ENCODE measurements at places on chromosomes 7 and 10.
A peak's percentile ranks its signal among the peaks of the same experiment; 100 is the strongest.

DNA sequence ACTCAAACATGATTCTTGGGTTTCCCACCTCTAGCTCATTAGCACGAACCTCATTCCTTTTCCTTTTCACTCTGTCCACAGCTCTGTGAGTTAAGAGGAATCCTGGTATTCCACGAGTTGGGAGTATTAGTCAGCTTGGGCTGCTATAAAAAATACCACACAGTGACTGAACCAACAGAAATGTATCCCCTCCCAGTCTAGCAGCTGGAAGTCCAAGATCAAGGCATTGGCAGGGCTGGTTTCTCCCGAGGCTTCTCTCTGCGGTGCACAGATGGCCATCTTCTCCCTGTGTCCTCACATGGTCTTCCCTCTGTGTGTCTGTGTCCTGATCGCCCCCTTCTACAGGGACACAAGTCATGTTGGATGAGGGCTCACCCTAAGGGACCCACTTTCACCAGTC is 261.6 kb downstream of the TNS3 start:
- peak; percentile 55 for DNase-seq

DNA sequence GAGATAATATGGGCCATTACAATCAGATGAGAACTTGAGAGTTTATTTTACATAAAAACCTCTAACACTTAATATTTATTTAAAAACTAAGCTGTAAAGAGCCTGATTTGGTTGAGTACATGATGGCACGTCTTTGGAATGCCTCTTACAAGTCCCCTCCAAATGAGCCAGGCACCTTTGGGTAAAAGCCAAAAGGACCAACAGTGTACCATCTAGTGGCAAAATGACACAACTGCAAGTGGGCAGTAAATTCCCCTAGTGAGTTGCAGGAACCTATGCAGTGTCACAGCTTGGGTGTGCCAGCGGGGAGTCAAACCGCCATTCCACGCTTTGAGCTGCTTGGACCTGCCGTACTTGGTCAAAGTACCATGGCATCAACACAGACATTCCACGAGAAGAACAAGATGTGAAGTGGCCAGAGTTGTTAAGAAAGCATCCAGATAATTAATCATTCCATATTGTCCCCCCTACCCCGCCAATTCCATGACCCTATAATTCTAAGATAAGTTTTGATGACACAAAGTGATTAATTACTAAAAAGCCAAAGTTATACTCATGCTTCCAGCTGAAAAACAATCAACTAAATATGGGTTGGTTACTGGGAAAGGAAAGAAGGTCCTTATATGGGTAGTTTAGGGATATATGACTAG is 115.2 kb downstream of the SORBS1 start:
- DNase-seq, result peak; percentile 78

DNA sequence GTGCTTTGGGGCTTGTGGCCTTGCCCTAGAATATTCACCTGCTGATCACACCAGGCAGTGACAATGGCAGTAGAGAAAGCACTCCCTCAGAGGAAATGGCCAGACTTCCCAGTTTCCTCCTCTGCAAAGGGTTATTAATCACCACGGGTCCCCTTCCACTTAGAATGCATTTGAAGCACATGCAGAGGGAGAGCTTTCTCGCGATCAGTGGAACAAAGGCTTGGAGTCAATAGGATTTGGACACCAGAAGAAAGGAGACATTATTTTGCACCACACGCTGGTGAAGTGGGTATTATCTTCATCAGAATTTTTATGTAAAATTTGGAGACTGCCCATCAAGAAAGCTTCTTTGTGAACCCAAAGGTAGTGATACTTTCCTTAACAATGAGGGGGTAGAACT is 35.4 kb upstream of the INHBA start:
- DNase-seq, result no peak

- DNase-seq, result no peak
Measured at GRCh38 chr7:22885797-22886261, 63.2 kb upstream of the TOMM7 start.

GRCh38 chr10:239109-239508 is 103.9 kb downstream of the ZMYND11 start:
- peak; percentile 15 for DNase-seq

DNA sequence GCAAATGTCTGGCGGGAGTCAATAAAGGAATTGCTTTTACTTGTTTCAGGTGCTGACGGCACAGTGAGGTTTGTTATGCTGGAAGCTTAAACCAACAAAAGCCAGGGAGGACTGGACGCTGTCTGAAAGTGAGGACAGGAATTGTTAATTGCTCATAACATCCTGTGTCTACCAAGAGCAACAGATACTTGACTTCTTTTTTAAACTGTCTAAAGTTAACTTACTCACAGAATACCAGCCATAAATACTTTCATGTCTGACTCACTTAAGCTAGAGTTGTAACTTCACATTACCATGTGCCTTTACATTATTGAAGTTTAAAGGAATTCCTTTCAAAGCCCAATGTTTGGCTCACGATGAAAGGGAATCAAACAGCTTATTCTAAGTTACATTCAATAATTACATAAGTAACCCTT is 252.7 kb upstream of the SHH start:
- DNase-seq, result no peak

DNA sequence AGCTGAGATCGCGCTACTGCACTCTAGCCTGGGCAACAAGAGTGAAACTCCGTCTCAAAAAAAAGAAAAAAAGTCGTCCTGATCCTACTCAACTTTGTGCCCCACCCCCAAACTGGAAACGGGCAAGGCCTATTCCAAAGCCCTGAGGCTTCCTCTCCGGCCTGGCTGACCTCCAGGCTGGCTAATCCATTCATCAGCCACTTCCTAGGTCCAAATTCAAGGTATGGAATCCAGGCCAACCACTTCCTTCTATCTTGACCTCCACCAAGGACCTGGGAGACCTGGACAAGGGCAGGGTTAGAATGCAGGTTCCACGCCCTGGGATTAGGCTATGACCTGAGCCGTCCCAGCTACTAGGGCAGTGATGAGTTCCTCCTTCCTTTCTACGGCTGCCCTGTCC is 20.4 kb upstream of the EIF4H start:
- DNase-seq, result no peak

- DNase-seq, result no peak
Measured at GRCh38 chr10:33056828-33057596, 99.0 kb upstream of the ITGB1 start.

- peak; percentile 67 for DNase-seq
Measured at GRCh38 chr10:69123306-69123746, 652 bp upstream of the VPS26A start.

DNA sequence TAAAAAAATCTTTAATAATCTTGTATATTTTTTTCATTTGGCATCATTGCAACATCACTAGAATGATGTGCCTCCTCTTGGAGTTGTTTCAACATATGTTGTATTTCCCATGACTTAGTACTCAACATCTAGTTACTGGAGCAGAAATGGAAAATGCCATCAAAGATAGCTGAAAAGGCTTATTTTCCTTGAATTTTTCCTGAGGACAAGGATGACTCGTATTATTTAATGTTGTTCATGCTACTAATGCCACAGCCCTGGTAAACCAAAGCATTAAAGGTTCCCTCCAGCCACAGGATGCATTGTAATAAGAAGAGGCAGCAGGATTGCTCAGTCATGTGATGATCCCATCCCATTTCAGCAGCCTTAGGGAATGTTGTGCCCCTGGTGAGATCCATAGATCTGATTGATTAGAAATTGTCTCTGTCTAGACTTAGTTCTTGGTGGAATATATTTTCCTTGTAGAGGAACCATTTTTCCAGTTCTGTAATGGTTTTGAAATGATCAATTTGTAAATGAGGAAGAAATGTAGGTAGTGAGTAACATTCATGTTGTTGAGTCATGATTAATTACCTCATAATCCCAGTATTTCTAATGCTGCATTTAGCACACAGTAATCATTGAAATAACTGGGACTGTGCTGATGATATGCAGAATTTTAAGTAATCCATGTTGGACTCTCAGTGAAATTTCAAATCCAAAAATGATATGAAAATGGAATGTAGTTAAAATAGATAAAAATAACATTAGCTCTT is 91.3 kb upstream of the SMIM30 start:
- peak; percentile 35 for DNase-seq

- peak; percentile 9 for DNase-seq
Measured at GRCh38 chr7:26930201-26930600, 65.8 kb upstream of the SKAP2 start.

Data from fibroblast of skin of right quadriceps (primary cell).